ENCODE measurements at places on chromosomes 12 and 14. TPM values are rescaled to one million over a fixed set of nuclear protein-coding genes. Genes with fewer than 3 reads are reported as not detected.

ARF3 gene
- 111 TPM for total RNA-seq

ADCY4 gene
- total RNA-seq: not detected

PYGL gene
- total RNA-seq: 43.0 TPM

CCDC196 gene
- total RNA-seq: not detected

SERPINA10 gene
- not detected for total RNA-seq

CCDC60 gene
- total RNA-seq: not detected

IL31 gene
- not detected for total RNA-seq

NRL gene
- 1.6 TPM for total RNA-seq

NRIP2 gene
- not detected for total RNA-seq

GDF3 gene
- not detected for total RNA-seq

BRI3BP gene
- total RNA-seq: 8.8 TPM

PAX9 gene
- 5.2 TPM for total RNA-seq

AMHR2 gene
- not detected for total RNA-seq

MYBPC1 gene
- not detected for total RNA-seq

GRCh38 chr14:101098641-101099040 is 195.1 kb upstream of the RTL1 start:
- no peak for DNase-seq

DNA sequence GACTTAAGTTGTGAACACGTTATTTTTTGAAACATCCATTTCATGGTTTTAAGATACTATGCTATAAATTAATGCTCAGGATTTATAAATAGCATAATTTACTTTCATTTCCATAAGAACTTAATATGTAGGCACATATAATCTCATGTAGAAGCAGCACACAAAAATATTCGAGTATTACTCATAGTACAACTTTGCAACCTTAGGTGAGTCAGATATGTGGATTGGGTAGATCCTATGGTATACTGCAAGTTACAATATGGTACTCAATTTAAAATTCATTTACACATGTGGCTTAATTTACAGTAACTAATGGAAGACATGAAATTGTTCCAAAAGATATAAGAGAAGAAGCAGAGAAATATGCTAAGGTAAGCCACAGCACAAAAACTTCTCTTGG is 26.0 kb downstream of the PSMA3 start:
- no peak for DNase-seq

GRCh38 chr12:8734873-8735381 is 37.1 kb downstream of the RIMKLB start:
- no peak for DNase-seq

GRCh38 chr14:32620303-32620702 is 291.2 kb downstream of the AKAP6 start:
- peak; percentile 9 for DNase-seq

DNA sequence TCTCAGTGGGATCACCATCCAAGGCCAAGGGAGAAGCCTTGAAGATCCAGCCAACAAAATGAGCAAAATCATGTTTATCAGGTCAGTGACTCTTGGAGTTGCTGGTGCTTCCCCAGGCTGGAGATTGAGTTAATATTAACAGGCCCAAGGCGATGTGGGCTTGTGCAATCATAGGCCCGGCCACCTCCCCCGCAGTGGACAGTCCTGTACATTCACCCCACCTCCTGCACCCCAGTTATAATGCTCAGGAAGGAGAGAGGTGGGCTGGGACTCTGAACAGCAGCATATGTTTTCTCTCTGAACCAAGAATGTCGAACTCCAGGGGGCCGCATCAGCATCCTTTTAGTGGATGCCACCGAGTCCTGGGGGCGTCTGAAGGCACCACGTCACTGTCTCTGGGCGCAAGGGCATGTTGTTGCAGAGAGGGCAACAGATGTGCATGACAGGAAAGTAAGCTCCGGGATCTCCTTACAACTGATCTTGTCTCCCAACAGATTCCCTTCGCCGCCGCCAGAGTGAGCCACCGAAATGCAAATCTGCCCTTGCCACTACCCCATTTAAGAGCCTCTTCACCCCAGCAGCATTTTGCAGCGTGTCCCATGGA is 32.2 kb upstream of the SERPINA6 start:
- no peak for DNase-seq

DNA sequence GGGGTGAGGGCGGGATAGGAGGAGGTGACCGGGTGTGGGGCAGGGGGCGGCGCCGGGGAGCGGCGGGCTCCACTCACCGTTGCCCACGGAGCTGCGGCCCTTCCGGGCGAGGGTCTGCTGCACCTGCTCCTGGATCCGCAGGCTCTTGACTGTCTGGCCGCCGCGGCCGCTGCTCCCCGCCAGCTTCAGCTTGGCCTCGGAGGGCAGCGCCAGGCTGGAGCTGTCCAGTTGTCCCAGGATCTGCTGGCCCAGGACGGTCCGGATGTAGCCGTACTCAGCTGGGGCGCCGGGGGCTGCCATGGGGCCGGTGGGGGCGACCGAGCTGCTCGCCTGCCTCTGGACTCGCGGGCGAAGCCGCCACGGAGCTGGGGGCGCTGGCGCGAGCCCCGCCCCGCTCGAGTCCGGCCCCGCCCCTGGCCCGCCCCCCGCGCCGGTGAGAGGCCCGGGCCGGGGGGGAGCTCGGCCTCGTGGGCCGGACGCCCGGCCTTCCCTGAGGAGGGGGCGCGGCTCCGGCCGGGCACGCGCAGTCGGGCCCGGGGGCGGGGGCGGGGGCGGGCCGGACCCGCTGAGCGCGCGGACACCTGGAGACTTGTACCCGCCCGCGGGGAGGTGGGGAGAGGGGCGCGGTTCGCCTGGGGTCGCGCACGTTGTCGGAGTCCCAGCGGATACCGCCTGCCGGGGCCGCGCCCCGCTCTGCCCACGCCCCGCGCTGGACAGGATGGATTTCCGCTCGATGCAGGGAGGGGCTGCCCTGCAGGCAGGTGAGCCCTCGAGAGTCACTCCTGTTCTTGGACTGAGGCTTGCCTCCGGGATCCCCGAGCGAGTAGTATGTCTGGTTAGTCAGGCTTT is at the start of gene PKP2:
PKP2 (minus strand) TSS at position 346 of the 849 bp plus-strand sequence; CDS start at position 300, 46 bp downstream.
- DNase-seq: peak; percentile 38

DNA sequence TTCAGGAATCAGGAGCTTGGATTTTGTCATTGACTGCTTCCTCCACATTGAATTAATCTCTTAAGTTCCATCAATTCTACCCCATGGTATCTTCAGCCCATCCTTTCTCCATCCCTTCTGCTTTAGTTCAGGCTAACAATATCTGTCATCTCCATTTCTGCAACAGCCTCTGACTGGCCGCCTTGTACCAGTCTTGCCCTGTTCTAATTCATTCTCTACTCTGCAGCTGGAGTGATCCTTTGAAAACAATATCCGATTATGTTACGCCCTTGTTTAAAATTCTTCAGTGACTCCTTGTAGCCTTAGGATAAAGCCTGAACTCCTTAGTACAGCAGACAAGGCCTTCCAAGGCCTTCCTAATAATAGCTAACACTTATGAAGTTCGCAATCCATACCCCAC is 170.2 kb downstream of the ETV6 start:
- DNase-seq: no peak

DNA sequence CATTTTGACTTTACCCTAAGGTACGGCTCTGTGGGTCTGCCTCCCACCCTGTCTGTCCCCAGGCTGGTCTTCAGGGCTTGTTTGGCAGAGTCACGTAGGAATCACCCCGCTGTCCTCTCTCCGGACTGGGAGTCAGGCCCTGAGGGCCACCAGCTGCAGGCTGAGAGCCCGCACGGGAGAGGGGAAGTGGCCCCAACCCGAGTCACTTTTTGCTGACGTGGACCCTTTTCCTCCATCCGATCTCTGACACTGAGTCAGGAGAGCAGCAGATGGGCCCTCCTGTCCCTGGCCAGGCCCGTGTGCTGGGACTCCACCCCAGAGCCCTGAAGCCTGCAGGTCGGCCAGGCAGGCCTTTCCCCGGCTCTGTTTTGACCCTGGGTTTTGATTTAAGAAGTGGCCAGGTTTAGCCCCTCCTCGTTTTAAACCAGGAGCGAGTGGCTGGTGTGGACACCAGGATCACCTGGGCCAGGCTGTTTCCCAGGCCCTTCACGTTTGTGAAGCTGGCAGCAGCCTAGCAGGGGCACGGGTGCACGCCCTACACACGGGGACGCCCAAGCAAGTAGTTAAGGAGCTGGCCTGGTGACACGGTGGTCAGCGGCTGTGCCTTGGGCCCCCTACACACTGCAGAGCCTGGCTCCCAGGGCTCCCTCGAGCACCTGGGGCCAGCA is 12.5 kb upstream of the TEX22 start:
- no peak for DNase-seq

DNA sequence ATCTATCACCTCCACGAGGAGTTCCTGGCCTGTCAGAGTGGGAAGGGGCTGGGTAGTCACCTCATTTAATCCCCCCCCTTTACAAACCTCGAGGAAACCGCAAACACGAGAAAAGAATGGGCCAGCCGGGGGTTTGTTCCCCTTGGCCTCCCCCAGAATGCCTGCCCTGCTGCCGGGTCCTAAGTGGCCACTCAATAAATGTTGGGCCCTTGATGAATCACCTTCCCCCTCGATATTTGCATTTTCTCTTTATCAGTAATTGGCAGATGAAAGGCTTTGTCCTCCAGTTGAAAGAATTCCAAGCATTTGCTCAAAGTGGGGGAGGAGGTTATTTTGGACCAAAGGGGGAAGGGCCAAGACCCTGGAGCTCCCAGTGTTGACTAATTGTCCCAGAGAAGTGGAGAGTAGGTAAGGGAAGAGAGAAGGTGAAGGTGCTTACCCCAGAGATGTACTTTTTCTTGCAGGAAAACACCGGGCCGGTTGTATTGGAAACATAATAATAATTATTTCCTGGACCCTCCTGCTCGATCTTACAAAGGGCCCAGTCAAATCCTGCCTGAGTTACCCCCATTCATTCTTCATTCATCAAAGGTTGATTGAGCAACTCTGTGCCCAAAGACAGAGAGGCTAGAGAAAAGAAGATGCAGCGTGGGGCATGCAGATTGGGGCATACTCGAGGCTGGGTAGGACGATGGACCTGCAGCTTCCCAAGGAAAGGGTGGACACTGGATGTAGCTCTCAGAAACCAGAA is 1.9 kb upstream of the KDM2B start:
- DNase-seq: no peak

- DNase-seq: peak; percentile 51
These were observed 250.5 kb upstream of the PWP1 start for GRCh38 chr12:107435072-107435471.

GRCh38 chr12:82867762-82868500 is 181.2 kb downstream of the TMTC2 start:
- no peak for DNase-seq

DNA sequence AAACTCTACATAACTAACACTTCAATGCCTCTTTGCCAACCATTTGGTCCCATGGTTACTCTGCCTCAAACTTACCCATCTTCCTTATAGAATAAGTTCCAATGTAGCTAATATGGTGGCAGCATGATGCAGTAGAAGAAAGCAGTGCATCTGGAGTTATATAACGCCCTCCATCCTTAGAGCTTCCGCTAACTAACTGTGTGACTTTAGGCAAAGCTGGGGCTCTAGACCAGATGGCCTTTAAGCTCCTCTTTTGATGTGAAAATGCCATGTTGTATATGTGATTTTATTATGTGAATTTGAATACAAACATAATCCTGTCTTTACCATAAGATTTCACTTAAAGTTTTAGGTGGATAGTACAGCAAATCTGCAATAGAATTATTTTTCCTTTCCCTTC is 6.1 kb downstream of the ABCD2 start:
- DNase-seq: no peak

- no peak for DNase-seq
These were observed 1045.2 kb downstream of the FLRT2 start for GRCh38 chr14:86575141-86575540.

- no peak for DNase-seq
These were observed 1.1 kb downstream of the TPI1 start for GRCh38 chr12:6868211-6869048.

GRCh38 chr12:4246116-4246515 is 27.4 kb upstream of the CCND2 start:
- no peak for DNase-seq

DNA sequence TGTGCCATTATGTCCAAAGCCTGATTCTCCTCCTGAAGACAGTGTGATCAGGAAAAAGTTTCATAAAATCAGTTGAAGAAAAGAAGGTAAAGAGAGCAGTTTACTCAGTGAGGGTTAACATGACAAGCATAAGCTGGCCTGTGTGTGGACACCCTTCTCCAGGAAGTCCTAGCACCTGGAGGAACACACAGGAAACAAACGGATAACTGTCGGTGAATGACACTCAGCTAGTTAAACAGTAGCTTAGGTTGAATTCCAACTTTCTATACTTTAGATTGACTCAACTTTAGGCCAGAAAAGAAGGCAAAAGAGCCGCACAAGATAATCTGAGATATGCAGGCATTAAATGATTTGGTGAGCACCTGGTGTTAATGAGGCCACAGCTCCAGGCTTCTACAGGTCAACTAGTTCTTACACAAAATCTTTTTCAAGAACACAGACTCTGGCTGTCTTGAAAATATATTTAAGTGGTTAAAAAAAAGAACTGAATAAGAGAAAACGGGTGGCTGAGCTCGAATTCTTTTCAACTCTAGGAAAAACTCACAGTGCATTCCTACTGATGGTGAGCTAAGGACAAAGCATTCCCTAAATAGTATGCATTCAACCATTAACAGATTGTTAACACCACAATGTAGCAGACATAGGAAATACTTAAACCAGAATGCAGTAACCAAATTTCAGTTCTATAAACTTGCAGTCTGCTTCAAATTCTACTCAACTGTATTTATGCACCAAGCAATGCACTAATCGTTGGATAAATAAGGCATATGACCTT is 56.9 kb upstream of the TSPAN8 start:
- no peak for DNase-seq

DNA sequence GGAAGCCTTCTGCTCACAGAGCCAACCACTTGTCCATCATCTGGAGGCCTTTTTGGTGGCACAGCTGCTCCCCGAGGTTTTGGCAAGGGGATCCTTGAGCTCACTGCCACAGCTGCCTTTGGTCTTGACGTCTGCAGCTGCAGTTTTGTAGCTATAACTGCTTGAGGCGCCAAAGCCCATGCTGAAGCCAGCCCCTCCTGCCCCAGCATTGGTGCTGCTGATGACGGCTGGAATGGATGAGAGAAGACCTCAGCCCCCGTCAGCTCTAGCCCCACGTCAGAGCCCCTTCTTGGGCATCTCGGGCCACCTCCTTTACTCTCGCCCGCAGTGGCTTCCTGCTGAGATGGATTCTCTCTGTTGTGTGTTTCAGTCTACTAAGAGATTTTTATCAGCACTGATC is 12.3 kb upstream of the KRT74 start:
- no peak for DNase-seq

GRCh38 chr14:89040080-89040459 is 215.6 kb downstream of the TTC8 start:
- DNase-seq: no peak

GRCh38 chr12:14946162-14946561 is 7.8 kb upstream of the ERP27 start:
- DNase-seq: no peak

DNA sequence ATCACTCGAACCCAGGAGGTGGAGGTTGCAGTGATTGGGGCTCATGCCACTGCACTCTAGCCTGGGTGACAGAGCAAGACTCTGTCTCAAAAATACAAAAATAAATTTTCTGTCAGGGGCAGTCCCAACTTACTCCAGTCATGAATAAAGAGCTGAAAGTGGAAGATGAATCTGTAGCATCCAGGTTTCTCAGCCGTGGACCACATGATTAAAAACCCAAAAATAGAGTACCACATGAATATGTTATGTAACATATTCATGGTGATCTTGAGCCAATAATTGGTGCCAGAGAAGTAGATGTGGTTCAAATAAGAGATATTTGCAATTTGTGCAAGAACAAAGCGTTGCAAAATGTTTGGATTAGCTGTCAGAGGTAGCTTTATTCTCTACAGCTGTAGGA is 23.1 kb downstream of the SPIC start:
- DNase-seq: no peak

GRCh38 chr12:31984806-31985591 is 25.8 kb downstream of the RESF1 start:
- DNase-seq: no peak

- no peak for DNase-seq
These were observed 90.6 kb upstream of the NUDT4 start for GRCh38 chr12:93287149-93287548.
